ENCODE measurements at places on chromosomes 6 and 20. TPM values are rescaled to one million over a fixed set of nuclear protein-coding genes. Genes with fewer than 3 reads are reported as not detected.

Gene KHDC1
- total RNA-seq = 0.80 TPM

Gene C20orf141
- total RNA-seq = not detected

Gene MOG
- not detected for total RNA-seq

Gene PROKR2
- not detected for total RNA-seq

Gene KCNQ2
- not detected for total RNA-seq

Gene CLDN20
- total RNA-seq = not detected

Gene SLC25A27
- total RNA-seq = 0.10 TPM

Gene PRR18
- total RNA-seq = not detected

Gene ETV7
- total RNA-seq = 1.7 TPM

Gene KCNK5
- total RNA-seq = not detected

Gene PGBD1
- total RNA-seq = 8.0 TPM

Gene COL11A2
- total RNA-seq = 0.07 TPM

Gene VGLL2
- not detected for total RNA-seq

Gene KCNQ5
- not detected for total RNA-seq

Gene CAGE1
- not detected for total RNA-seq

Gene SIGLEC1
- not detected for total RNA-seq

Gene NRSN1
- not detected for total RNA-seq

Gene CST7
- total RNA-seq = not detected

Gene MYT1
- total RNA-seq = not detected

Gene GGTLC1
- not detected for total RNA-seq

Gene SSTR4
- total RNA-seq = not detected

Gene RGS19
- total RNA-seq = 29.3 TPM

Gene OPN5
- not detected for total RNA-seq

Gene LIN28B
- total RNA-seq = not detected

Gene OOEP
- total RNA-seq = not detected

Gene WFDC5
- total RNA-seq = not detected

Gene SLC52A3
- total RNA-seq = 0.59 TPM

Gene CLPSL2
- total RNA-seq = not detected

Gene HFE
- 3.1 TPM for total RNA-seq

Gene NKAPL
- 1.3 TPM for total RNA-seq

Gene NKAIN4
- total RNA-seq = not detected

Gene SYCP2L
- total RNA-seq = not detected

Gene CDH4
- 3.6 TPM for total RNA-seq

Gene MGME1
- 11.5 TPM for total RNA-seq

Gene SMOC2
- not detected for total RNA-seq

Gene OVOL2
- not detected for total RNA-seq

Gene TRIM10
- total RNA-seq = not detected

Gene HLA-DOA
- not detected for total RNA-seq

Gene C20orf96
- total RNA-seq = 3.3 TPM

Gene TMEM74B
- total RNA-seq = 1.4 TPM

Gene FRS3
- 1.5 TPM for total RNA-seq

Gene SIRPD
- total RNA-seq = not detected

Gene JAG1
- total RNA-seq = 96.5 TPM

Gene TMC2
- not detected for total RNA-seq

Gene PI16
- total RNA-seq = 0.98 TPM

Gene RBPJL
- not detected for total RNA-seq

Gene MATN4
- total RNA-seq = 0.20 TPM

Gene KIFC1
- 45.2 TPM for total RNA-seq

Gene SALL4
- total RNA-seq = under 0.01 TPM

Gene AVP
- total RNA-seq = not detected

Gene CST4
- total RNA-seq = 0.25 TPM

Gene CD109
- 55.0 TPM for total RNA-seq

Gene PREX1
- total RNA-seq = 66.8 TPM

Gene SLPI
- total RNA-seq = not detected

Measured in mammary microvascular endothelial cell (primary cell).